ENCODE measurements at places on chromosomes 1 and 21. TPM values are rescaled to one million over a fixed set of nuclear protein-coding genes. Genes with fewer than 3 reads are reported as not detected.

The PRAMEF33 gene
- total RNA-seq, result not detected

GRCh38 chr1:151060657-151061421 lies 642 bp downstream of the MLLT11 start:
- no peak for DNase-seq

The AGBL4 gene
- not detected for total RNA-seq

The OR2L3 gene
- total RNA-seq, result 0.10 TPM

GRCh38 chr21:46205766-46206162 lies 21.5 kb upstream of the SPATC1L start:
- DNase-seq, result no peak

- no peak for DNase-seq
These were observed 844 bp downstream of the ZMYM6 start for GRCh38 chr1:35030756-35031446.
